Neural cell (in vitro differentiated cells): ENCODE measurements at places on chromosomes 6 and 20. TPM values are rescaled to one million over a fixed set of nuclear protein-coding genes. Genes with fewer than 3 reads are reported as not detected.

Gene BNIP5
- polyA plus RNA-seq, result not detected in 2 replicates

Gene HSPA1A
- polyA plus RNA-seq, result 50.9 and 54.5 TPM in 2 replicates

Gene CDKN1A
- 23.0 and 28.9 TPM in 2 replicates for polyA plus RNA-seq

Gene SLPI
- polyA plus RNA-seq, result not detected in 2 replicates

Gene PLTP
- 5.3 and 7.0 TPM in 2 replicates for polyA plus RNA-seq

Gene HSPA12B
- not detected in 2 replicates for polyA plus RNA-seq

Gene HMGCLL1
- 54.2 and 59.7 TPM in 2 replicates for polyA plus RNA-seq

Gene RAB44
- not detected in 2 replicates for polyA plus RNA-seq

Gene CLIC5
- 0.22 TPM in 1 of 2 replicates, not detected in the other for polyA plus RNA-seq

Gene PDYN
- polyA plus RNA-seq, result 17.3 and 17.7 TPM in 2 replicates

Gene GPLD1
- polyA plus RNA-seq, result 11.0 and 14.3 TPM in 2 replicates

Gene NTSR1
- 0.05 and 0.22 TPM in 2 replicates for polyA plus RNA-seq

Gene OR2B6
- not detected in 2 replicates for polyA plus RNA-seq

Gene CGA
- not detected in 2 replicates for polyA plus RNA-seq

Gene VSX1
- polyA plus RNA-seq, result not detected in 2 replicates

Gene TSPO2
- polyA plus RNA-seq, result not detected in 2 replicates

Gene TRIM31
- not detected in 2 replicates for polyA plus RNA-seq

Gene FAM162B
- polyA plus RNA-seq, result not detected in 2 replicates

Gene CALHM6
- 12.0 and 13.9 TPM in 2 replicates for polyA plus RNA-seq

Gene TNFAIP3
- 0.20 and 0.70 TPM in 2 replicates for polyA plus RNA-seq

Gene ENPP1
- 0.52 TPM in 1 of 2 replicates, not detected in the other for polyA plus RNA-seq

Gene OXT
- polyA plus RNA-seq, result not detected in 2 replicates

Gene TSHZ2
- polyA plus RNA-seq, result 4.6 and 6.0 TPM in 2 replicates

Gene NHSL1
- 1.5 and 2.4 TPM in 2 replicates for polyA plus RNA-seq

Gene DLK2
- 17.2 and 19.8 TPM in 2 replicates for polyA plus RNA-seq

Gene MOCS1
- polyA plus RNA-seq, result 4.6 and 6.4 TPM in 2 replicates

Gene PLAGL2
- 2.5 and 2.7 TPM in 2 replicates for polyA plus RNA-seq

Gene TFAP2D
- polyA plus RNA-seq, result not detected in 2 replicates

Gene FRK
- not detected in 2 replicates for polyA plus RNA-seq

Gene ADGRB3
- 62.4 and 66.5 TPM in 2 replicates for polyA plus RNA-seq

Gene BLOC1S5
- polyA plus RNA-seq, result 11.0 and 12.2 TPM in 2 replicates

Gene GGTLC1
- polyA plus RNA-seq, result not detected in 2 replicates

Gene SLCO4A1
- 2.5 and 3.5 TPM in 2 replicates for polyA plus RNA-seq

Gene NR2E1
- 0.50 and 1.3 TPM in 2 replicates for polyA plus RNA-seq

Gene KIF25
- not detected in 2 replicates for polyA plus RNA-seq

Gene PBOV1
- not detected in 2 replicates for polyA plus RNA-seq

Gene REM1
- polyA plus RNA-seq, result not detected in 2 replicates

Gene BMP2
- 0.68 and 1.1 TPM in 2 replicates for polyA plus RNA-seq

Gene CCM2L
- 1.5 and 3.0 TPM in 2 replicates for polyA plus RNA-seq

Gene FRMD1
- polyA plus RNA-seq, result not detected in 2 replicates

Gene FOXF2
- polyA plus RNA-seq, result not detected in 2 replicates

Gene TPX2
- 1.6 and 2.1 TPM in 2 replicates for polyA plus RNA-seq
